ENCODE measurements at places on chromosomes 6 and 20. TPM values are rescaled to one million over a fixed set of nuclear protein-coding genes. Genes with fewer than 3 reads are reported as not detected.

The RPN2 gene
- total RNA-seq: 120 TPM

The CYP21A2 gene
- total RNA-seq: 0.76 TPM

The L3MBTL3 gene
- 45.2 TPM for total RNA-seq

The WFDC2 gene
- not detected for total RNA-seq

The HCRTR2 gene
- not detected for total RNA-seq

GRCh38 chr6:111441678-111442243 is 41.3 kb downstream of the REV3L start:
- H3K27ac ChIP-seq: peak overlapping the region; percentile 21
- no peak overlapping the region for H3K4me3 ChIP-seq
- no peak for DNase-seq
- no peaks in the 10 kb centered on the region for H3K27me3 ChIP-seq

- H3K4me1 ChIP-seq: peaks cover 10% of the 10 kb centered on the region
- no peaks in the 10 kb centered on the region for H3K36me3 ChIP-seq
- DNase-seq: no peak
- H3K27me3 ChIP-seq: peaks cover 70% of the 10 kb centered on the region
Measured at GRCh38 chr6:148200781-148201180, 141.9 kb upstream of the SASH1 start.

DNA sequence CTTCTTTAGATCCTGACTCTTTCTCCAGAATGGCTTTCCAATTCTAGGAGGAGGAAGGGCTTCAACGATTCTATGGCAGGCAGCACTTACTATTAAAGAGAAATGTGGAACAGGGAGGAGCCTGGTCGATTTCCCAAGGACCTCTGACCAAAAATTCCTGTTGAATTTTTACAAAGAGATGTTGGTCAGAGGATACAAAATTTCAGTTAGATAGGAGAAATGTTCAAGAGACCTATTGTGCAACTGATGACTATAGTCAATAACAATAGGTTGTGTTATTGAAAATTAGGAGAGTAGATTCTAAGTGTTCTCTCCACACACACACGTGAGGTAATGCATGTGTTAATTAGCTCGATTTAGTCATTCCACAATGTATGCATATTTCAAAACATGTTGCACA is 130.1 kb upstream of the TNFAIP3 start:
- no peaks in the 10 kb centered on the region for H3K27me3 ChIP-seq
- H3K4me1 ChIP-seq: peaks cover 15% of the 10 kb centered on the region
- no peak overlapping the region for H3K4me3 ChIP-seq
- H3K36me3 ChIP-seq: no peaks in the 10 kb centered on the region
- H3K27ac ChIP-seq: peak overlapping the region; percentile 96

DNA sequence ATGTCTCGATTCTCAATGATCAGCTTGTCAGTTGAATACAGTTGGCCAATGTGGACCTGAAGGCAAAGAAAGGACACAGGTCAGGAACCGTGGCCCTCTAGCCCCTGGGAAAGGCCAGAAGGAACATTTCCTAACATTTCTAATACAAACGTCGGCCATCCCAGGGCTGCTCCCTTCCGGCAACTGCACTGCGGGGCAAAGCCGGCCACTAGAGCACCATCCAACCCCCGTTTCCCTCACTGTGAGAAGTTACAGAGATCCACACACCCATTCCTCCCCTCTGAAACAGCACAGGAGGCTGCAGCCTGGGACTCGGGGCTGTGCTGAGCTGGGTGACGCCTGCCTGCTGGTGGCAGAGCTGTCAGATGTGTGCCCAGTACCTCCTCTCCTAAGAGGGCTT is 24.3 kb downstream of the PPP1R3G start:
- H3K27me3 ChIP-seq: no peaks in the 10 kb centered on the region
- no peaks in the 10 kb centered on the region for H3K4me1 ChIP-seq
- no peak for DNase-seq
- H3K36me3 ChIP-seq: peaks cover 10% of the 10 kb centered on the region

GRCh38 chr6:64680446-64680845 is 1026.6 kb downstream of the EYS start:
- no peak overlapping the region for H3K4me3 ChIP-seq
- H3K27ac ChIP-seq: no peak overlapping the region
- no peaks in the 10 kb centered on the region for H3K27me3 ChIP-seq
- H3K36me3 ChIP-seq: no peaks in the 10 kb centered on the region
- H3K4me1 ChIP-seq: no peaks in the 10 kb centered on the region

DNA sequence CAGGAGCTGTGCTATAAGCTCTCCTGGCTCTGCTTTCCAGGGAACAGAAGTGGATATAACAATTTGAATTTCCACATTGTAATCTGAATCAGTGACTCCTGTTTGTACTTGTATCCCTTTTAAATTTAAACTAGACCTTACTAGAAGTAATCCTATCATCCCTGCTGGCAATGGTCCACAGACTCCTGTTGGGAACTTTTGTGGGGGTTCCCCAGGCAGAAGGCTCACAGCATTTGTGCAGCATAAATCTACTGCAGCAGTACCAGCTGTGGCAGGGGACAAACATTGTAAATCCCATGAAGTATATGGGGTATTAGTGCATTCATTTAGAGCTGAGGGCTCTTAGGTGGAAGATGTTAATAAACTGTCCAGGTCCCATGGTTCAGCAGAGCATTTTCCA is 12.0 kb upstream of the PDCD2 start:
- H3K4me3 ChIP-seq: no peak overlapping the region
- no peaks in the 10 kb centered on the region for H3K4me1 ChIP-seq
- no peak for DNase-seq
- no peak overlapping the region for H3K27ac ChIP-seq
- H3K36me3 ChIP-seq: no peaks in the 10 kb centered on the region

- H3K36me3 ChIP-seq: peaks cover 6% of the 10 kb centered on the region
- no peak overlapping the region for H3K4me3 ChIP-seq
- no peak for DNase-seq
- H3K27ac ChIP-seq: no peak overlapping the region
- peaks cover 13% of the 10 kb centered on the region for H3K4me1 ChIP-seq
- H3K27me3 ChIP-seq: no peaks in the 10 kb centered on the region
Measured at GRCh38 chr6:89799756-89800155, 19.8 kb downstream of the MDN1 start.

- H3K27me3 ChIP-seq: no peaks in the 10 kb centered on the region
- no peak for DNase-seq
- H3K4me1 ChIP-seq: peaks cover 12% of the 10 kb centered on the region
- no peak overlapping the region for H3K27ac ChIP-seq
- H3K36me3 ChIP-seq: peaks cover 4% of the 10 kb centered on the region
- no peak overlapping the region for H3K4me3 ChIP-seq
Measured at GRCh38 chr20:25318471-25319240, 70.8 kb downstream of the PYGB start.

DNA sequence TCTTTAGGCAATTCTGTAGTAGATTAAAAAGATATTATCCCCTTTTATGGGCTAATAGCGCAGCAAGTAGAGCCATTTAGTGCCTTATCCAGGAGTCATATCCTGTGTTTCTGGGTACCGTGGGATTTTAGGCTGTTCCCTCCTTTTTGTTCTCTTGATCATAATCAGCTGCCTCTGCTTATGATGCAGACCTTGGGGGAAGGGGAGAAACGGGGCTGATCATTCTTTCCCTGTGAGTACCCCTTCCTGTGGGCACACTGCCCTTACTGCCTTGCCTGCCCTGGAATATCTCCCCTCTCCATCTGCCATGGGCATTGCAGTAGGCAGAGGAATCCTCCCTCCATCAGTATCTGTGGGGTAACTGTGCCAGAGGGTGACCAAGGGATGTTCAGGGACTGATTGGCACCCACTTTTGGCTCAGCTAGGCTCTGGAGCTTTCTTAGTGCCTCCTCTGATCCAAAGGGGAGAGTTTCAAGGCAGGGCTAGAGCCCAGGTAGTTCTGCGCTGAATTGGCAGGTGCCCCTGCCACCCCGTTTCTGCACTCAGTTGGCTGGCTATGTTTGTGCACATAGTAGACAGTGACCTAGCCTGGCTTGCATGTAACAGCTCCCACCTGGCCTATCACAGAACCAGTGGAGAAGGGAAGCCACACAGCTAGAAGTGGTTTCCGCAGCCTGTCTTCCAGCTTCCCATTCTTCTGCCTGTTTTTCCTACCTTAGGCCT is 103.3 kb downstream of the FIG4 start:
- H3K4me3 ChIP-seq: no peak overlapping the region
- no peak overlapping the region for H3K27ac ChIP-seq
- H3K36me3 ChIP-seq: peaks cover 2% of the 10 kb centered on the region
- H3K27me3 ChIP-seq: no peaks in the 10 kb centered on the region

GRCh38 chr6:15950962-15951569 is 177.8 kb upstream of the MYLIP start:
- H3K27ac ChIP-seq: no peak overlapping the region
- H3K36me3 ChIP-seq: no peaks in the 10 kb centered on the region
- H3K4me1 ChIP-seq: peaks cover 11% of the 10 kb centered on the region

GRCh38 chr6:36130667-36131510 is 576 bp downstream of the MAPK13 start:
- DNase-seq: peak; percentile 48

GRCh38 chr6:17700421-17701416 is 6.0 kb downstream of the NUP153 start:
- no peaks in the 10 kb centered on the region for H3K36me3 ChIP-seq
- H3K27me3 ChIP-seq: no peaks in the 10 kb centered on the region
- peaks cover 40% of the 10 kb centered on the region for H3K4me1 ChIP-seq

DNA sequence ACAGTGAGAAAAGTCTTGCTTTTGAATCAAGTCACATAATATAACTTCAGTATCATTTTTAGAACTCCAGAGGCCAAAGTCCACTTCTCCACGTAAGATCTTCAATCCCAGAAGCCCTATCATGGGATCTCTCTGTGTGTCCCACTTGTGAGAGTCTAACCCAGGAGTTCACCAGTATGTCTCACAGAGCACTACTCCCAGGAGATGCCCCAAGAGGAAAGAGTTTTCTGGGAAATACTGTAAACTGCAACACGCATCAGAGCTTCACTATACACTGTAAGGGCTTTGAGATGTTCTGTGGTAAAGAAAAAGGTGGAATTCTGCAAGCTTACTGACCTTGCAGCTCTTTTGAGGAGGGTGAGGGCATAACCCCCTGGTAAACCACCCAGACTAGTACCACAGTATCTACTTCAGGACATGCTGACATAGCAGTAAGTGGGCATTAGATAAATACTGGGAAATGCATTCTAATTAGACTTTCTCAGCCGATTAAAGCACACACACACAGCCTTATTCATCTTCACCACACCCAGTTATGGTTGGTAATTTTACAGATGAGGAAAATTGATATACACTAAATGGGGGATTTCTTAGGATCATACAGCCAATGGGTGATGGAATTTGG is 12.3 kb downstream of the DCBLD1 start:
- DNase-seq: no peak
- no peak overlapping the region for H3K27ac ChIP-seq
- H3K36me3 ChIP-seq: no peaks in the 10 kb centered on the region
- no peak overlapping the region for H3K4me3 ChIP-seq
- H3K27me3 ChIP-seq: no peaks in the 10 kb centered on the region

- no peak for DNase-seq
- H3K27ac ChIP-seq: no peak overlapping the region
- H3K36me3 ChIP-seq: peaks cover 9% of the 10 kb centered on the region
- H3K4me1 ChIP-seq: peaks cover 31% of the 10 kb centered on the region
Measured at GRCh38 chr6:14718861-14719260, 527.0 kb upstream of the JARID2 start.

DNA sequence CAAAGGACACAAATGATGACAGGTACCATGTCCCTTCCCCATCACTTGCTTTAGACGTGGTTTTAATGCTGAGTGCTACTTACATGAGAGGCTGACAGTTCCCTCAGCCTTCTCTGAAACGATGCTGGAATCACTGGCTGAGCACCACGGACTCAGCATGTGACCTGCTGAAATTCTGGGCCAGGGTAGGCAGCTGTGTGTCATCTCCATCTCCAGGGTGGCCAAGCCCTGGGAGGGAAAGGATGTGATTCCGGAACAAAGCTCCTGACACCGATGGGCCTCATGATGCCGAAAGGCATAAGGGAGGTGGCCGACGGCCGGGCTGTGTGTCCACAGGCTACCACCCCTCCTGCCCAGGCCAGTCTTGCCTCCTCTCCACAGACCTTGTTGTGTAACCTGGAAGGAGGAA is 184.3 kb upstream of the CST7 start:
- H3K36me3 ChIP-seq: peaks cover 2% of the 10 kb centered on the region
- H3K4me3 ChIP-seq: no peak overlapping the region
- H3K4me1 ChIP-seq: no peaks in the 10 kb centered on the region
- peaks cover 49% of the 10 kb centered on the region for H3K27me3 ChIP-seq
- no peak overlapping the region for H3K27ac ChIP-seq
